IMR-90 (cell line): ENCODE measurements at places on chromosomes 6 and 20.

DNA sequence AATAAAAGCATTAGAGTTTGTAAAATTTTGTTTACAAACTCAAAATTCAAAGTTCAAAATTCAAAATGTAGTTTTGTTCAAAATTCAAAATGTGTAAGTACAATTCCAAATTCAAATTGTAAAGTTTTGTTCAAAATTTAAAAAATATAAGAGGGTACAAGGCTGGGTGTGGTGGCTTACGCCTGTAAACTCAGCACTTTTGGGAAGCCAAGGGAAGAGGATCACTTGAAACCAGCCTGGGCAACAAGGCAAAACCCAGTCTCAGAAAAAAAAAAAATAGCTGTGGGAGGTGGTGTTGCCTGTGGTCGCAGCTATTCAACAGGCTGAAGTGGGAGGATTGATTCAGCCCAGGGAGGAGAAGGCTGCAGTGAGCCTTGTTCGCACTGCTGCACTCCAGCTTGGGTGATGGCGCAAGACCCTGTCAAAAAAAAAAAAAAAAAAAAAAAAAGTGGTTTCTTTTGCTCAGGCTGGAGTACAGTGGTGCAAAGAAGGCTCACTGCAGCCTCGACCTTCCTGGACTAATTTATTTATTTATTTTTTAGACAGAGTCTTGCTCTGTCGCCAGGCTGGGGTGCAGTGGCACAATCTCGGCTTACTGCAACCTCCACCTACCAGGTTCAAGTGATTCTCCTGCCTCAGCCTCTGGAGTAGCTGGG lies 5.4 kb upstream of the ZBTB12 start:
- DNase-seq, result peak; percentile 85

GRCh38 chr20:11941593-11942246 lies 24.0 kb downstream of the BTBD3 start:
- DNase-seq, result no peak

DNA sequence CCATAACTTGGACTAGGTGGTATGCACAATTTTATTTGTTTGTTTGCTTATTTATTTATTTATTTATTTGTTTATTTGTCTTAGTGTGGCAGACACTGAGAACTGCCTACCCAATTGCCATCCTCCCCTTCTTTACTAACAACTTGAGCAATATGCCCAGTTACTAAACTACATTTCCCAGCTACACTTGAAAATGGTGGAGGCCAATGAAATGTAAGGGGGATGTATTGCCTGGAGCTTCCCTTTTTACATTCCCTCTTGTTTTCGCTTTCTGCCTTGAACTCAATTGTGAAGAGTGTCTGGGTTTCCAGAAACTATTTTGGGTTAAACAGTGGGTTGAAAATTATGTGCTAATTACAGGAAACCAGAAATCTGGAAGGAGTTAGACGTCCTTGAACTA lies 152.7 kb upstream of the FKBP1C start:
- DNase-seq, result no peak

- DNase-seq, result peak; percentile 72
These were observed 48.8 kb downstream of the FLRT3 start for GRCh38 chr20:14288341-14289330.

- no peak for DNase-seq
These were observed 26.0 kb downstream of the PCK1 start for GRCh38 chr20:57586943-57587277.

GRCh38 chr6:117918454-117918853 lies 11.4 kb downstream of the SLC35F1 start:
- no peak for DNase-seq

DNA sequence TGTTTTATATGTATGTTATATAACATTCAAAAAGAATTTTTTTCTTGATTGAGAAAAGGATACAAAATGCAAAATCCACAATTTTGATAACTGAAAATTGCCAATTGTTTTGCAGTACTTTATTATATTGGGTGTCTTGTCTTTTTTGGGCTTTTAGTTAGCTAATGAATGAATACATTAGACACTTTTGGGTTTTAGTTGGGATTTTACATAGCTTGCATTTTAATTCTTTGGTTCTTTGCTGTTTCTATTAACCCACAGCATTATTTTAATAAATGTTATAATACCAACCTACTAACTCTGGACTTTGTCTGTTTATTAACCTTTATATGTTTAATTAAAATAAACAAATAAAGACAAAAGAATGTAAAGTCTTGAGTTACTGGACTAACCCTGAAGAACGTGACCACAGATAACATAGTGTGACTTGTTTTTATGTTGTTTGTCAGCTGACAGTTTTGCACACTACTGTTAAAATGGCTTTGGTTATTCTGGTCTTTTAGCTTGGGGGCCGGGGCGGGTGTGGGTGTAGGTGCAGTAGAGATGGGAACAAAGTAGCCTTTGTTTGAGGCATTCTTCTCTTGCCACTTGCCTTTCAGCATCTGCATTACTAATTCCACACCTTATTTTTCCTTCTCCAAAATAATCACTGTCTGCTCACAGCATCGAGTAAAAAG lies 159.1 kb downstream of the QKI start:
- DNase-seq, result no peak

DNA sequence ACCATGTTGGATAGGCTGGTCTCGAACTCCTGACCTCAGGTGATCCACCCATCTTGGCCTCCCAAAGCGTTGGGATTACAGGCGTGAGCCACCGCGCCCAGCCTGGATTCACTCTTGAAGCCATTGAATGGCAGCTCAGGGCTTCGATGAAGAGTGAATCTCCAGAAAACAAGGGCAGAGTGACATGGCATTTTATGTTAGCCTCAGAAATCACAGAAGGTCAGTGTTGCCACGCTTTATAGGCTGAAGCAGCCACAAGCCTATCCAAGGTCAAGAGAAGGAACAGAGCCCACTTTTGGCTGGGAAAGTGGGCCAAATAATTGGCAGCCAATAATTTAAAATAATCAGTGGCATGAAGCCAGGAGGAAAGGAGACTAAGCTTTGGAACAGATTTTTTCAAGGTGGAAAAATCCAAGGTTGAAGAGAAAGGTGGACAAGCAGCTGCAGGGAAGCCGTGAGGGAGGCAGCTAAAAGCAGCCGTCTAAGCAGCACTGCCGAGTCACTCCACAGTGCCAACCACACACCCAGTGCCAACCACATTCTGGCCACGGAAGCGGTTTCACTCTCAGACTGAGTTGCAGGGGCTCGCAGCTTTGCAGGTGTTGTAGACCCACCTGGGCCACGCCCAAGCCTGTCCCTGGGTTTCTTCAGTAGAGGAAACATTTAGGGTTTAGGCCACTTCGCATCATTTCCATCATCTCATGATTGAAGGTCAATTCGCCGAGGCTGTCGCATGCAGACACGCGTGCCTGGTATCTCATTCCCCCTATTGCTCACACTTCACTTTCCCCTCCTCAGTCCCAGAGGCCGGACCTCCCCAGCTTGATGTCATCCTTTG lies 17.4 kb upstream of the AVP start:
- DNase-seq, result no peak
